Activated T-helper 9 cell treated with anti-CD3 and anti-CD28 coated beads, Interleukin-2, amount 50 U/mL, for 16 hours (primary cell): ENCODE measurements at places on chromosomes 16 and 17.

DNA sequence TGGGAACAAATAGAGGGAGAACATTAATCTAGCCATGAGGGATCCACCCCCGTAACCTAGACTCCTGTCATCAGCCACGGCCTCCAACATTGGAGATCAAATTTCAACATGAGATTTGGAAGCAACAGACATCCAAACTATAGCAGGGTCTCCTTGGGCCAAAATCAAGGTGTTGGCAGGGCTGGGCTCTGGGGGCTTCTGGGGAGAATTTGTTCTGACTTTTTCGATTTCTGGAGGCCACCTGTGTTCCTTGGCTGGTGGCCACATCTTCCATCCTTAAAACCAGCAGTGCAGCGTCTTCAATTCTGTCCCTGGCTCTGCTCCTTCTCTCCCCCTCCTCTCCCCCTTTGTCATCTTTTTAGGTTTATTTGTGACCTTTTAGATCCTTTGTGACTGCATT lies 546.2 kb downstream of the WWOX start:
- no peak for DNase-seq

DNA sequence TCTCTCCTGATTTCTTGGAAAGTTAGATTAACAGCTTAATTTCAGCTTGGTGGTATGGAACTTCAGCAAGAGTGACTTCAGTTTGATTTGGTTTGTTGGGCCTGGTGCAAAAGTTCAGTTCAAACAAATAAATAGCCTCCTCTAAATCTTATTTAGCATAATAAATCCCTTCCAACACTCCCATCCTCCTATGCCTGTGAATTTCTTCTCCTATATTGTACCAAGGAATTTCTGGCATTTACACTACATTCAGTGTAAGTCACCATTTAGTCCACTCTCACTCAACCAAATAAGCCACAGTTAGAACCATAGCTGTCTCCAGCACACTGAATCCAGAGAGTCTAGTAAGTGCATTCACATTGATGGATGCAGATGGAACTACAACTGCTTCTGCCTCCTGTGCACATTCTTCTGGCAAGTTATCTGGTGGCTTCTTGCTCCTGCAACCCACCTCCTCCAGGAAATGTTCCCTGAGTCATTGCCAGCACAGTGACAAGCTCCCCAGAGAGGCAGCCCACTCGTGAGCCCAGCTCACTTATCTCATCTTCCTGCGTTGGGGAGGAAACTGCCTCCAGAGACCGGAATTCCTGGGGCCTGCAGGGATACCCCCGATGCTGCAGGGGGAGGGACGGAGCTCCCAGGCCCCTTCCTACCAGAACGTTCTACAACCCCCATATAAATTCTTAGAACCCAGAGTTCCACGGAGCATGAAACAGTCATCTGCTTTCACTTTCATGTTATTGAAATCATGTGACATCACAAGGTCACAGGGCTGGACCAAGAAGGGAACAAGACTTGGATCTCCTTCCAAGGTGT lies 318.3 kb downstream of the PHKB start:
- no peak for DNase-seq

GRCh38 chr16:11147754-11148444 lies 108.1 kb downstream of the SOCS1 start:
- no peak for DNase-seq

DNA sequence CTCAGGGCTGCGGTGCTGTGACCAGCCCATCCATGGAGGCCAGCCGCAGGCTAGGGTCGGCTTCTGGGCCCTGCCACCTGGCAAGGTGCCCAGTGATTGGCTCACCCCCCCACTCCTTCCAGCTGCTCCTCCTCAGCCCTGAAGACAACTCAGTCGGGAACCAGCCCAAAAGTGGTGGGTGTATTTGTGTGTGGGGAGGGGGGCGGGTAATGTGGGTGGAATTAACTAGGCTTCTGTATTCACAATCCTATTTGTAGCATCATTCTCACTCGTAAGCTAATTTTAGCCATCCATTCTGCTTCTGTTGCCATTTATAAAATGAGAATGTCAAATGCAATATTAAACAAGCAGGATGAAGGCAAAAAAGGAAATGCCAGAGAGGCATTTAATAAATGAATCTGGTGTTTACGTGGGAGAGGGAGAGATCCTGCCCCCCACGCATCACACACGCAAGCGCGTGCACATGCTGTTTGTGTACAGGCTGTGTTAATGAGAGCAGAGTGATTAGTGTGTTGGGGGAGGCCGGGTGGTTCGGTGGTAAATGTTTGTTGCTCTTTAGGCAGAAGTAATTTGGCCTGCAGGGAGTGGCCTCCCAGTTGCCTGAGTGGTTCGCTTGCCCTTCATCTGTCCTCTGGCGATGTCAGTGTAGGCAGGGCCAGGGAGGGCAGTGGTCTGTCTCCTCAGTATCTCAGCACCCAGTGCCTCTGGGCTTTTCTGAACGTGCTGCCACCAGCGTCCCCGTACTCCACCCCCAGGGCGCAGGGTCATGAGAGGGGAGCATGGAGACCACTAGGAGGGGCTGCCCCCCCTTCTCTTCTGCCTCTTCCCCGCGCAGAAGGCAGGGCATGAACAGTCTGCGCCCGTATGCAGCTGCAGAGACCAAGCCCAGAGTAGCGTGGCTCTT lies 140.1 kb downstream of the CCDC182 start:
- DNase-seq: no peak

GRCh38 chr16:15980329-15980728 lies 30.9 kb downstream of the ABCC1 start:
- no peak for DNase-seq

DNA sequence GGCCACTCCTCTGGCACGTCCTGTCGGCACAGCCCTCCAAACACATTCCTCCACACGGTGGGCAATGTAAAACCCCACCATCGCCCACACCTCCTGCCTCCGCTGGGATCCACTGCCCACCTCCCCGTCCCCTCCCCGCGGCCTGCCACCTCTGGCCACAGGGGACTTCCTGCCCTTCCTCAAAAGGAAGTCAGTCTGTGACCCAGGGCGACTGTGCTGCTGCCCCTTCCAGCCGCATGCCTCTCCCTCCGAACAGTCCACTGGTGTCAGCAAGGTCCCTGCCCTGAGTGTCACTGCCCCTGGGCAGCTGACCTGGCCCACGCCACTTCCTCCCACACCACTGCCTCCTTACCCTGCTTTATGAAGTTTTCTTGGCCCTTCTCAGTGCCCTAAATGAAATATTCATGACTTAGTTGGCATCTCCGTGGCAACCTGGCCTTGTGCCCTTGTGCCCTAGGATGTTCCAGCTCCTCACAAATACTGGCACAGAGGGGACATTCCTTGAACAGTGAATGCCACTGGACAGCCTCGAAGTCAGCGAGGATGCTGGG lies 2.0 kb downstream of the PLD6 start:
- no peak for DNase-seq

- DNase-seq: no peak
These were observed 2.5 kb downstream of the DCAKD start for GRCh38 chr17:45048795-45049563.

DNA sequence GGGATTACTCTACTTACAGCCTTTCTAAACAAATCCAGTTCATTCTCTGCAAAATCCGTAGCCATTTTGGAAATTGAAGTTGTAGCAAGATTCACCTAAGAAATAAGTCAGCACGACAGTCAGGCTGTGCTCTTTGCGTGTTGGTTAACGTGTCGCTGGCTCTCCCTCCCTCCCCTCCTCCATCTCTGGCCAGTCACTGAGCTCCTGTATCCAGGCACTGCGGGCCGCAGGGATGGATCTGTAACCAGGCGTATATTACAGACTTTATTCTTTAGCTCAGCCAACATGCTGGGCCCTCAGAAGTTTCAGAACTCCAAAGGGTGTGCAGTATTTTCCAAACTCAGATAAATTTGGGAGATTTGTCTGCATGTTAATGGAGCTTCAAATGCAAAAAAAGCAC lies 30.8 kb downstream of the KDM8 start:
- no peak for DNase-seq

DNA sequence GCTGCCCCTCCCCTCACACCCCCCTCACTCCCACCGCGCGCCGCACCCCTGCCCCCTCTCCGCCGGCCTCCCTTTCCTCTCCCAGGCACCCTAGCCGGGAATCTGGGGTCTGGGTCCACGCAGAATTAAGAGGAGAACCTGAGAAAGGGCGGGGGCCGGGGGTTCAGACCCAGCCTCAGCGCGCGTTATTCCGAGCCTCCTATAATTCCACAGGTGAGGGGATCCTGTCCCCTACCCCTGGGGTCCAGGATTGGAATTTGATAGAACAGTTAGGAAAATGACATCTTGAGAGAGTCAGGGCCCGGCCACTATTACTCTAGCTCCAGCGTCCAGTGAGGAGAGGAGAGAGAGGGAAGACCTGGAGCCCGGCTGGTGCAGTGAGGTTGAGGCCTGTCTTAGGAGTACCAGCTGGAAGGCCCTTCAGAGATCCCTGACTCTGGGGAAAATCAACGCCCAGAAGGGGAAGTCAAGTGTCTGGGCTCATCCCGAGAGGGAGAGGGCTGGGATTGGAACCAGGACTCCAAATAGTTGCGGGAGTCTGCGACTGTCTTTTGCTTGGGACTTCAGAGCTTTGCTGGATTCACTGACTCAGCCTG lies 17.3 kb downstream of the GRB7 start:
- DNase-seq: no peak

DNA sequence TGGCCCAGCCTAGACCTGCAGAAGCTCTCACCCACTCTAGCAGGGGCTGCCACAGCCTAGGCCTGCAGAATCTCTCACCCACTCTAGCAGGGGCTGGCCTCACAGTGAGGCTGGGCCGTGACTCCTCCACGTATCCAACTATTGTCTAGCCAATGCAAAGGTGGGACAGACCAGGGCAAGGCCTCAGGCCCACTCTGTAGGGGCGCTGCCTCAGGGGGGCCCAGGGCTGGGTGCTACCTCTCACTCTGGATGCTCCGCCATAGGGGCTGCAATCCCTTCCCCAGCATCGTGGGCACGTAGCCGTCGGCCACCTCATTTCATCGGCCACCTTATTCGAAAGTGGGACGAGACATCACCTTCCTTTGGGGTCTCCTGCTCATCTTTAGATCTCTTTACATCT lies 51.7 kb downstream of the RPH3AL start:
- no peak for DNase-seq

DNA sequence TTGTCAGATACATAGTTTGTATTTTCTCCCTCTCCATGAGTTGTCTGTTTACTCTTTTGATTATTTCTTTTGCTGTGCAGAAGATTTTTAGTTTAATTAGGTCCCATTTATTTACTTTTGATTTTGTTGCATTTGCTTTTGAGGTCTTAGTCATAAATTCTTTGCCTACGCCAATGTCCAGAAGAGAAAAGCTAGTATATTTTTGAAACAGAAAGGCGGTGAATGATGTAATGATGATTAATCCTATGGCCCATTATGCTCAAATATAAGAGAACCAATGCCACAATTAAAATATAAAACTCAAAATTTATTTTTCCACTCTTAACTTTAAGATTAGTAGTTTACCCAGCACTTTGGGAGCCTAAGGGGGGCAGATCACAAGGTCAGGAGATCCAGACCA lies 59.8 kb upstream of the SMIM36 start:
- DNase-seq: no peak

DNA sequence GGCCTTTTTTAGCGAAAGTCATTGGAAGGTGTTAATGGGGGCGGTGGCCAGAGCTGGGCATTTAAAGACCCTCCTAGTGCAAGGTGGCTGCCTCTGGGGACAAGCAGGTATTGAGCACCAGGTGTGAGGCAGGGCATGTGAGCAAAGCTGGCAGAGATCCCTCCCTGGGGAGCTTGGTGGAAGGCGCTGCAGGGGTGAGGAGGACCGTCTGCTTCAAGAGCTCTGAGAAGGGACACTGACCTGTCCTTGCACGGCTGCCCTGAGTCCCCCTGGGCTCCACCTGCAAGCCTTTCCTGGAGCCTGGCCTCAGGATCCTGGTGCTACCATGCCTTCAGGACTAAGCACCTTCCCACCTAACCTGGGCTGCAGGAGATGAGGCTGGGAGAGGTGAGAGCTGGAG lies 127.0 kb upstream of the CIBAR2 start:
- no peak for DNase-seq

DNA sequence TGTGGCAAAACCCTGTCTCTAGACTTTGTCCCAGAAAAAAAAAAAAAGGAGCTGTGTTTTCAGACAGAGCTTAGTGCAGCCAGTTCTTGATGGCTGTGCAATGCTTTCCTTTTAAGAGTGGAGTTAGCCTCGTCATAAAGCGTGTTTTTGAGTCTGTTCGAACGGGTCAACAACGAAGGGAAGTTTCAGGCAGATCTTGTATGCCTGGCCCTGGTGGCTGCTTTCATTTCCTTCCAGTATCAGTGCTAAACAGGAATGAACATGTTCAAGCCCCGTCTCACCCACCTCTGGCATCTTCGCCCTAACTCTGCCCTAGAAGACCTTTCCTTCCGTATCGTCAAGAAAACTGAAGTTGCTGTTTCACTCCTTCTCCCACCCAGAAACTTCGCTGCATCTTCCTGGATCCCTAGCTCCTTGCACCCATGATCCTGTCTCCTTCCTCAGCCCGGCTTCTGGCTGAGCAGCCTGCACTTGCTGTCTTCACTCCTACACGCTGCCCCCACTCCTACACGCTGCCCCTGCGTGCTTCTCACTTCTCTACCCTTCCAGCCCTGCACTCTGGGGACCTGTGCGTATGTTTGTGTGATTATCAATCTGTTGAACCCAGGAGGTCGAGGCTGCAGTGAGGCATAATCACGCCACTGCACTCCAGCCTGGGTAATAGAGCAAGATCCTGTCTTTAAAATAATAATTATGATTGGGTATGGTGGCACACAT lies 55.3 kb downstream of the USP10 start:
- no peak for DNase-seq

GRCh38 chr16:81314603-81315270 lies at the start of gene GAN:
GAN (plus strand) TSS chr16:81314962; CDS start chr16:81315114, 152 bp downstream.
- DNase-seq: peak; percentile 89

GRCh38 chr16:35252356-35252936 lies 1793.0 kb downstream of the TP53TG3F start:
- DNase-seq: no peak

DNA sequence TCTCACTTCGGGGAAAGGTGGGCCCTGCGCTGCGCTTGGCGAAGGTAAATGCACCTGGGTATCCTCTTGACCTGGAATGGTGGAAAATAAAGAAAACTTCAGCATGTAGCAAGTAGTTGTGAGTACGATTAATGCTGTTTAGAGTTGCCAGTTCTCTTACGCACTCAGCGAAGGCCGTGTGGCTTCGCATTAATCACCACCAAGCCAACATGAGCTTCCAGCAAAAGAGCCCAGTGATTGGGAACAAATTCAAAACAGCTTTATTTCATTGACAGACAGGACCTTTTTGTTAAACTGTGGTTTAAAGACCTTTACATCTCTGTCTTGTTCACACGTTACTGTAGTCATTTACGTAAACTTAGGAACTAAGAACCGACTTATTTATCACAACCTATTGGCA lies 531.4 kb downstream of the MAF start:
- no peak for DNase-seq

GRCh38 chr16:63596716-63597115 lies 1525.1 kb downstream of the CDH11 start:
- DNase-seq: no peak
